ENCODE measurements at places on chromosomes 6 and 20.

- no peak for DNase-seq
These were observed 20.6 kb upstream of the NKX2-2 start for GRCh38 chr20:21534453-21534852.

GRCh38 chr6:21871831-21872230, 278.3 kb downstream of the SOX4 start:
- DNase-seq = no peak

DNA sequence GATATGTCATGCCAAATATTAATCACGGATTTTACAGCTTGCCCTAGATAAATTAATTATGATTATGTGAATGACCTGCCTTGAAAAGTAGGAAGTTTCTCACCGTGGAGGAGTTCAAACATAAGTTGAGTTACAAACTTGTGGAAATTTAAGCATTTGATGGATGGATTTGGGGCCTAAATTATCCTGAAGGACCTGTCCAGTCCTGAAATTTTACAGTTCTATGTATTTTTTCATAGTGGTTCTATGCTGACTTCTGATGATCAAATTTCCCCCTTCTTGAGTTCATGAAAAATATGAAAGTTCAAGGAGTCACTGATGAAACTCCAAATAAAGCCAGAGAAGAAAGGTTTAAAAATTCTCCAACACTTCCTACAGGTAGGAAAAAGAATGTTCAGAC, 178.6 kb downstream of the SLC35F1 start:
- DNase-seq = no peak

DNA sequence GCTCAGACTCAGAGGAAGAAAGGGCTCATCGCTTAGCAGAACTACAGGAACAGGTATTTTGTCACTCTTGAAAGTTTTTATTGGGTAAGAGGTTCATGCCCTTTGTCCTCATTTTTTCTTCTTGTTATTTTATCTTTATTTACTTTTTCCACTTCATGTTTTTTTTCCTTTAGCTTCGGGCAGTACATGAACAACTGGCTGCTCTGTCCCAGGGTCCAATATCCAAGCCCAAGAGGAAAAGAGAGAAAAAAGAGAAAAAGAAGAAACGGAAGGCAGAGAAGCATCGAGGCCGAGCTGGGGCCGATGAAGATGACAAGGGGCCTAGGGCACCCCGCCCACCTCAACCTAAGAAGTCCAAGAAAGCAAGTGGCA, 9.5 kb downstream of the BRD2 start:
- DNase-seq = no peak

DNA sequence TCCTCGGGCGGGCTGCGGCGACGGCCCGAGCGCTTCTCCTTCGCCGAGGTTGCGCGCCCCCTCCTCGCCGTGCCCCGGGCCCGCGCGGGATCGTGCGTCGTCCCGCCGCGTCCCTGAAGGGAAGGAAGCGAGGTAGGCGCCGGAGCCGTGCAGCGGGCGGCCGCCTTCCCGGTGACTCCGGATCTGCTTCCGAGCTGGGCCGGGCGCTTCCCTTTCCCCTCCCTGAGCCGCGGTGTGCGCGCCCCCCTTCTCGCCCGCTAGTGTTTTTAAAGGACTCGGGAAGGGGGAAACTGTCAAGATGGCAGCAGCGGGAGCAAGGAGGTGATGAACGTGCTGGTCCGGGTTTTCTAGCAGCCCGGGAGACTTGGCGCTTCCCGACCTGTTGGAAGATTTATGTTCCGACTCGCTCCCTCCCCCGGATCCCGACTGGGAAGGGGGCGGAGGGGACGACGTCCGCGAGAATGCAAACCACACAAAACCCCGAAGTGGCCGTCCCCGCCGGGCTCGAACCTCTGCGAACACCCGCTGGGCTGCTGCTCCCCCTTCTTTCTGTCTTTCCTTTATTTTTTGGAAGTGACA, 744 bp upstream of the FOXO3 start:
- peak; percentile 88 for DNase-seq

- no peak for DNase-seq
These were observed 56.5 kb upstream of the DST start for GRCh38 chr6:56699066-56699654.

- DNase-seq = no peak
These were observed 49.3 kb downstream of the SIRPA start for GRCh38 chr20:1944345-1945091.

- no peak for DNase-seq
These were observed 59.7 kb upstream of the SAMD3 start for GRCh38 chr6:130282234-130282995.

DNA sequence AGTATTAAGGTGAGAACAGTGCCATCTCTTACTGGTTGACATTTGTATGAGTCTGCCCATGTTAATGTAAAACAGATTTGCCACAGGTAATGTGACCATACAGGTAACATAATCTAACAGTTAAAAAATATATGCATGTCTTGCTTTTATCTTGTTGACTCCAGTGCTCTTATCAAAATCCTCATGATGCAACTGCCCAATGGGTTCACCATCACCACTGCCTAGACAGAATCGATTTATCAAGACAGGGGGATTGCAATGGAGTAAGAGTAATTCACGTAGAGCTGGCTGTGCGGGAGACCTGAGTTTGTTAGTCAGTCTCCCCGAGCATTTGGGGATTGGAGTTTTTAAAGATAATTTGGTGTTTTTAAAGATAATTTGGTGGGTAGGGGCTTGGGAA, 19.2 kb downstream of the SNX9 start:
- DNase-seq = no peak

GRCh38 chr6:157219201-157220200, 103.8 kb downstream of the TMEM242 start:
- no peak for DNase-seq

GRCh38 chr20:46823271-46823751, 71.3 kb upstream of the EYA2 start:
- DNase-seq = no peak

DNA sequence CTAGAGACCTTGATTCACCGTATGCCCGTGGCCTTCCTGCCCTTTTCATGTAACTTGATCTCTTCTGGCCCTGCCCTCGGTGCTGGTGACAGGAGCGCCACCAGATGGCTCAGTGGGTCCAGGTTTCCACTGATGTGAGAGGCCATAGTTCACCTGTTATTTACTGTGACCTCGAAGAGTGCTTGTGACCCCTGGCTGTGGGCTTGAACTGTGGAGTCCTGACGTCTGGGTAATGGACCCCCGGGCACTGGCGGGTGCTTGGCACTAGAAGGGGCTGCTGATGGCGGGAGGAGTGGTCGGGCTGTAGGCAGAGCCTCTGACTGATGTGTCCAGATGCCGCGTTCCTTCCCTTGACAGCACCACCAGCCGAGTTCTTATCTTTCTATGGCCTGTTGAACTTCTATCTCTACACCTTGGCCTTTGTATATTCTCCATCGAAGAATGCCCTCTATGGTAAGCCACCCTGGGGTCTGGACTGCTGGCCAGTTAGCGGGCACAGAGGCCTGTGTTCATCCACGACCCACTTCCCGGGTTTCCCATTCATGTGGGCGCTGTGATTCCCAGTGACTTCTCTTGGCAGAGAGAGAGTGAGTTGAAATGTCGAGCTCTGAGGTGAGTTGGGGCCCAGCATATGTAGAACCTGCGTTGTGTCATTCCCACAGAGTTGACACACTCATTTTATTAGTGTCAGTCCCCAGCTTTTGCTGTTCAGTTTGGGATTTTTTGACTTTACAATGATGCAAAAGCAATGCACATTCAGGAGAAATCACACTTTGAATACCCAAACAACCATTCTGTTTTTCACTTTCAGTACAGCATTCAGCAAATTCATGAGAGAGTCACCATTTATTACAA, 14.9 kb downstream of the DYNLT1 start:
- DNase-seq = no peak

DNA sequence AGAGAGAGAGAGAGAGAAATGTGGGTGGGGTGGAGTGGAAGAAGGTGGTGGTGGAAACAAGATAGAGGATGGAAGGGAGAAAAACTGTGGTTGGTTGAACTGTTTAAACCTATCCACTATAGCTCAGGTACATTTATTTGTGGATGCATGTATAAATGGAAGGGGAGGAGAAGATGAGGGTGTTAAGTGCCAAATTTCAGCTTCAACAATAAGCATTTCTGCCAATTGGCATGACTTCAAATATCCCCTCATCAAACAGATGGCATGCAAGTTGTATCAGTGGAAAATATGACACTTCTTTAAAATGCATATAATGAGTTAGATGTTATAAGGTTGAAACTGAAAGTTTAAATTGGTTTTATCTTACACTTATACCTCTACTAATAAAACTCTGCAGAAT, 216.1 kb downstream of the LMBRD1 start:
- no peak for DNase-seq

GRCh38 chr20:4341804-4342485, 326.6 kb upstream of the RNF24 start:
- DNase-seq = no peak

GRCh38 chr20:61628901-61629601, 377.0 kb downstream of the CDH4 start:
- no peak for DNase-seq

Measured in ascending aorta (tissue), 2 donors.